T-helper 2 cell (primary cell): ENCODE measurements at places on chromosomes 1 and 21.

DNA sequence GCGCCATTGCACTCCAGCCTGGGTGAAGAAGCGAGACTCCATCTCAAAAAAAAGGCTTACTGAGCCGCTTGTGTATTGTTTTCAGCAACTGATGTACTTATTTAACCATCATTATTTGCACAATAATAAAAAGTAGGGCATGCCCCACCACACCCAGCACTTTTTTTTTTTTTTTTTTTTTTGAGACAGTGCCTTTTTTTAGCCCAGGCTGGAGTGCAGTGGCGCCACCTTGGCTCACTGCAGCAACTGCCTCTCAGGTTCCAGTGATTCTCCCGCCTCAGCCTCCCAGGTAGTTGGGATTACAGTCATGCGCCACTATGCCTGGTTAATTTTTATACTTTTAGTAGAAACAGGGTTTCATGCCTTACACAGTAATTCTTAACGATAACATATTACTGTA, 12.2 kb upstream of the TRNAU1AP start:
- no peak for DNase-seq

DNA sequence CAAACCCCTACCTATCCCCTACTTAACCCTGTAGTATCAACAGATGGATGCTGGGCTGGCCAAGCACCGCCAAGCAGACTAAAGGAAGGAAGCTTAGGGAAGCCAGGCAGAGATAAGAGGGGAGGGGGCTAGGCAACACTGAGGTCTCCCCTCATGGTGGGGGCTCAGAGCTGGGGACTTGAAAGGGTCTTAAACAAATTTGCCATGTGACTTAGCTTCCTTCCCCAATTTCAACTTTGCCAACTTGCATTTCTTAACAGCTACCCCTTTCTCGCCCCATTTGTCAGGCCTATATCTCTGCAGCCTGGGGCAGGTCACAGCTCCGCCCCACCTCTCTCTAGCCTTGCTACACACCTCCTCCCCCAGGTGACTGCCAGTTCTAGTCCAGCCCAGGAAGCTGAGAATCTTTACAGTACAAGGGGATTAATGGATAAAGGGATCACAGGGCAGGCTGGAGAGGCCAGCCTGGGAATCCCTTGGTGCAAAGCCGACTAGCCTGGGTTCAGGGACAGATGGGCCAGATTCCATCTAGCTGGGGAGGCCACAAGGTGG, 3.4 kb downstream of the KIF21B start:
- DNase-seq = peak; percentile 70

- no peak for DNase-seq
These were observed 138.0 kb upstream of the CD34 start for GRCh38 chr1:208048904-208049303.

- no peak for DNase-seq
These were observed 29.0 kb upstream of the CCDC190 start for GRCh38 chr1:162889989-162890388.

GRCh38 chr1:112904071-112904830, 51.7 kb downstream of the SLC16A1 start:
- peak; percentile 81 for DNase-seq

DNA sequence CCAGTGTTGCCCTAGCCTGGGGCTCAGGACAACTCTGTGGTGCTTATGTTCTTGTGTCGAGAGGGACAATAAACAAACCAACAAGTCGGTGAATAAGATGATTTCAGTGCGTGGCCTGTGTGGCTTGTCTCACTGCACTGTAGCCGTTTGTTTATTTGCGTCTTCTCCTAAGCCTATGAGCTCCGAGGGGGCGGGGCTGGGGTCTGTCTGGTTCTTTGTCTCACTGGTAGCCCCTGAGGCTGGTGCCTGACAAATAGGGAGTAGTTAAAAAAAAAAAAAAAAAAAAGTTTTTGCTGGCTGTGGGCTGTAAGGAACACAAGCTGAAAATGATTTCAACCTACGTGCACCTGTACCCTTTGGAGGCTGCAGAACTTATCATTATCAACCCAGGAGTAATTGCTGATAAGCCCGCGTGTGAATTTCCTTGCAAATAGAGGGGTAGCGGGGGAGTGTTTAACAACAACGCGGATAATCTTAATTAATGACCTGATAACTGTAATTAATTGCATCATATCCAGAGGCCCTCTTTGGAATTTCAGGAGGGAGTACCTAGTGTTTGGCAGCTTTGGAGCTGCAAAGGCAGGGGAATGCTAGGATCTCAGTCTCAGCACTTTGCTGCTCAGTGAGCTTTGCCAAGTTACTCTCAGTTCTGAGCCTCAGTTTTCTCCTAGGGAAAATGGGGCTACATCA, 925 bp upstream of the ARHGEF10L start:
- DNase-seq = no peak

DNA sequence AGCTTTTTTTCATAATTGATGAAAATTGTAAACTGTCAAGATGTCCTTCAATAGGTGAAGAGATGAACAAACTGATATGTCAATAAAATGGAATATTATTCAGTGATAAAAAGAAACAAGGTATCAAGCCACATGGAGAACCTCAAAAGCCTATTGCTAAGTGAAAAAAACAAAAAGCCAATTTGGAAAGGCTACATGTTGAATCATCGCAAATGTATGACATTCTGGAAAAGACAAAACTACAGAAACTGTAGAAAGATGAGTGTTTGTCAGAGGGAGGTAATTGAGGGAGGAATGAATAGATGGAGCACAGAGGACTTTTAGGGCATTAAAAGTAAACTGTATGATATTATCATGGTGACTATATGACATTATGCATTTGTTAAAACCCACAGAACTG, 34.5 kb upstream of the USP25 start:
- no peak for DNase-seq

DNA sequence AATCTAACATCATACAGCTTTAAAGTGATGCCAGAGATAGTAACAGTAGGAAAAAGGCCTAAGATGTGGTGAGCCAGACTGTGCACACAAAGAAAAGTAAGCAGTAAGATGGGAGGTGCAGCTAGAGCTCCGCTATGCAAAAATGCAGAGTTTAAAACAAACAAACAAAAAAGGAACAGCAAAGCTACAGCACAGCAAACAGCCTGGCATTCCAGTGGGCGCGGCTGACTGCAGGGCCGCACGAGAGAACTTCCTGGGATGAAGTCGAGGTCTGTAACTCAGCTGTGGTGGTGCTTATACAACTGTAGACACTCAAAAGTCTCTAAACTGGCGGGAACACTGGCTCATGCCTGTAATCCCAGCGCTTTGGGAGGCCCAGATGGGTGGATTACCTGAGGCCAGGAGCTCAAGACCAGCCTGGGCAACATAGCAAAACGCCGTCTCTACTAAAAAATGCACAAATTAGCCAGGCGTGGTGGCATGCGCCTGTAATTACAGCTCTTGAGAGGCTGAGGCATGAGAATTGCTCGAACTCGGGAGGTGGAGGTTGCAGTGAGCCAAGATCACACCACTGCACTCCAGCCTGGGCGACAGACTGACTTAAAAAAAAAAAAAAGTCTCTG, 30.1 kb downstream of the PRDM15 start:
- DNase-seq = no peak

GRCh38 chr1:51715369-51715768, 98.5 kb downstream of the OSBPL9 start:
- DNase-seq = no peak

GRCh38 chr1:117396074-117396473, 28.8 kb downstream of the MAN1A2 start:
- no peak for DNase-seq
